ENCODE measurements at places on chromosomes 12 and 14.

DNA sequence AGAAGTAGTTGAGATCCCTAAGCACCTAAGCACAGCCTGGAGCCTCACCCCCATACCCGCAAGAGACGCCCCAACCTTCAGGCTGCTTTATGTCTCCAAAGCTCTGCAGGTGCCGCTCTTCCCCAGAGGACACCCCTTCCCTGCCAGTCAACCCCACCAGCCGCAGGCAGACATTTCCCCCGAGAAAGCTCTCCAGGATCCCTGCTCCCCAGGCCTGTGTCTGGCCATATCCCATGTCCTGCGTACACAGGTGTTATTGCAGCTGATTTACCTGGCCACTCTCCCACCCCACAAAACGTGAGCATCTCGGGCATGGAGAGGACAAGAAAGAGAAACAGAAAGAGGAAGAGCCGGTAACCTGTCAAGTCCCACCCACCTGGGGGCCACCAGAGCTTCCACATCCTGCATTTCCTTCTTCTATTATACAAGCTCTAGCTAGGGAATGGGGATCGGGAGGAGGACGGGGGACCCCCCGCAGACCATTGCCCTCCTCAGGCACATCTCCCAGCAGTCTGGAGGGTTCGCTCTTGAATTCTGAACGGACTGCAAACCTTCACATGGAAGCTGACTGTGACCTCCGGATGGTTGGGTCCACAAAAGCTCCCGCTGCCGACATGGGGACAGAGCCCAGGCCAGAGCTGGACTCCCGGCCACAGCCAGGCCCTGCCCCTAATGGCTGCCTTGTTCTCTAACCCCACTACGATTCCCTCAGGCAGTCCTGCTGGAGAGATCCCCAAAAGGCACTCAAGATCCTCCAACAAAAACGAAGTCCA, 17.6 kb downstream of the CCDC88C start:
- DNase-seq, result no peak

DNA sequence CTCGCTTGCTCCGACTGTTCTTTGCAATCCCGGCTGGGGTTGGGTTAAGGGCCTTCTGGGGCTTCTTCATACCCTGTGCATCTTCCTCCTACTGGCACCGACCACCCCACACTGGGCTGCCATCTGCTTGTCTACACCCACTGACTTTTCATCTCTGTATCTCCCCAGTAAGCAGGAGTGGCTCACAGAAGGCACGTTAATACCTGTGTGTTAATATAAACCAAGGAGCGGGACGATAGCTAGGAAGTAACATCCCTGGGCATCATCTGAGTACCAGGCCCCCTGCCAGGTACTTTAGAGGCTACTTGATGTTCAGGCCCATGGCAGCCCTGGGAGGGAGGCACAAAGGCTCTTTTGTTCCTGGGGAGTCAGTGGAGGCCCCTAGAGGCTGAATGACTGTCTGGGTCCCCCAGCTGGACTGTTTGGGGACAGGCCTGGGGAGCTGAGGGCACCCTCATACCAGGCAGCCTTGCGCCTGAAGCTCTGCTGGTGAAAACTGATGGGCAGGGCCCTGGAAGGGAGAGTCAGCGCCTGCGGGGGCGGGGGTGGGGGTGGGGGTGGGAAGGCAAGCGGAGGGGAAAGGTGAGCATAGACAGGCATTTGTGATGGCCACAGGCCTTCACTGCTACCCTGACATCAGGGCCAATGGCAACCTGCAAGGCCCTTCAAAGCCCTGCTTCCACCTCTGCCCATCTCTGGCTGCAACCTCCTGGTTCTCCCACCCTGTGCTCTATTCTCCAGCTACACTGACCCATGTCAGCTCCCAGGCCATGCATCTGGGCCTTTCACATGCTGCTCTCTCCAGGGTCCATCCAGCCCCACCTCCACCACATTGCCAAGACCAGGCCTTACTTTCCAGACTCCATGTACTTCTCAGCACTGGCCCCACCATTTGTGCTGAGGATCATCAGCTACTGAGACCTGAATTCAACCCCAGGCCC, 34.2 kb upstream of the DEGS2 start:
- no peak for DNase-seq

- DNase-seq, result no peak
These were observed 20.9 kb upstream of the CNIH1 start for GRCh38 chr14:54462048-54462447.

- no peak for DNase-seq
These were observed 24.5 kb downstream of the SAMD4A start for GRCh38 chr14:54591461-54591860.

- no peak for DNase-seq
These were observed 3.7 kb downstream of the TMEM253 start for GRCh38 chr14:21104448-21105060.

DNA sequence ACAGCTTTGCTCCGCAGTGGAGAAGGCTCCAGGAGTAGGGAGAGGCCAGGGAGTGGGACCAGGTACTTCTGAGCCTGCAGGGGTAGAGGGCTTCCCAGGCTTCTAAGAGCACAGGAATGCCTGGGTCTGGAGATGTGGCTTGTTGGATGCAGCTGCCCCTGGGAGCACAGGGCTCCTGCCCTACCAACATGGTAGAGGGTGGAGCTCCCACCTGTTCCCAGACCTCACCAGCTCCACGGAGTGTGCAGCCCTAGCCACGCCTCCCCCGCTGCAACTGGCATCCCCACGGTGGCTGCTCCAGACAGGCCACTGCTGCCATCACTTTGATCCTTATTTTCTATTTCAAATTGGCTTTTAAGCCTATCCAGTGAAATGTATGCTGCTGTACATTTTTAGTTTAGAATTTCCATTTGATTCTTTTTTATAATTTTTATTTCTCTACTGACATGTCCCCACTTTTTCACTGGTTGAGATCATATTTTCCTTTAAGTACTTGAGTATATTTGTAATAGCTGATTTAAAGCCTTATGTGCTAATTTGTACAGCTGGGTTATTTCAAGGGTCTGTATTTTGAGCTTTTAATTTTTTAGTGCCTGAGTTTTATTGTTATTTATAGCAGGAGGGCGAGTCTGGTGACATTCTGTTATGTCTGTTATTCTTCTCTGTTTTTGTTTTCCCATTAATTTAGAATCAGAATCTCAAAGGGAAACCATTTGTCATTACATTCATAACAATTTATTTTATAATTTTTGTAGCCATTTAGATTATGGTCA, 78.0 kb downstream of the DERA start:
- no peak for DNase-seq

DNA sequence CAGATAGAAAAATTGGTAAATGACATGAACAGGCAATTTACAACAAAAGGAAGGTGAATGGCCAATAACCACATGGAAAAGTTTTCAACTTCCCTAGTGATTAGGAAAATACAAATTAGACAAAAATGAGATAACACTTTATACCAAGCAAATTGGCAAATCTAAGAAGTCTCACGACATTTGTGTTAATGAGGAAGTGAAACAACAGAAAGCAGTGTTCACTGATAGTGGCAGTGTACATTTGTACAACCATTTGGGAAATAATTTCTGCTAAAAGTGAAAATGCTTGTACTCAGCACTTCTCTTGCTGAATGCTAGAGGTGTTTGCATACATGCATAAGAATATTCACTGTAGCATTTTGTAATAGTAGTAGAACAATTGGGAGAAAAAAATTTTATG, 126.6 kb downstream of the LLPH start:
- DNase-seq, result no peak

GRCh38 chr14:23816371-23816770, 137.2 kb upstream of the DHRS4 start:
- no peak for DNase-seq

- no peak for DNase-seq
These were observed 18.9 kb downstream of the RFC5 start for GRCh38 chr12:118035190-118036041.

GRCh38 chr12:50923361-50924130, 28.8 kb upstream of the HIGD1C start:
- no peak for DNase-seq

DNA sequence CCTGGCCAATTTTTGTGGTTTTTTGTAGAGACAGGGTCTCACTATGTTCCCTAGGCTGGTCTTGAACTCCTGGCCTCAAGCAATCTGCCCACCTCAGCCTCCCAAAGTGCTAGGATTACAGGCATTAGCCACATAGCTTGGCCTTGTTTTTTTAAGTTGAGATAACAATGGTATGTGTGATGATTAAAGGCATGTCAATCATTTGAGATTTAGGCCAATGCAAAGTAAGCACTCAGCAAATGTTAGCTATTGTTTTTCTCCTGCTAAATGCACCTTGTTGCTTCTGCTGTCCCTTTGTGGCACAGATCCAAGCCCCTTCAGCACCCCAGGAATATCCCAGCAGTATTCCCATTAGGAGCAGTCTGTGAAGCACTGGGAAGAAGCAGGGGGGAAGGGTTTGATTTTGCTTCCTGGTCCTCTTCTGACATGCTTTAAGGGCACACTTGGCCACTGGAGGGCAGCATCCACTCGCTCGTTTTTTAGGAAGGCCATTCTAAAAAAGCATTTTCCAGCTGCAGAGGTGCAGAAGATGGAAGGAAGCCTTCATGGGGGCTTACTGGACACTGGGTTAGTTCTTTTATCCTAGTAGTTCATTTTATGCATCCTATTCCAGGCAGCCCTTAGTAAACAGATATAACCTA, 70.2 kb upstream of the ZFP36L1 start:
- no peak for DNase-seq

GRCh38 chr12:108712165-108712924, 19.0 kb downstream of the CORO1C start:
- DNase-seq, result no peak

DNA sequence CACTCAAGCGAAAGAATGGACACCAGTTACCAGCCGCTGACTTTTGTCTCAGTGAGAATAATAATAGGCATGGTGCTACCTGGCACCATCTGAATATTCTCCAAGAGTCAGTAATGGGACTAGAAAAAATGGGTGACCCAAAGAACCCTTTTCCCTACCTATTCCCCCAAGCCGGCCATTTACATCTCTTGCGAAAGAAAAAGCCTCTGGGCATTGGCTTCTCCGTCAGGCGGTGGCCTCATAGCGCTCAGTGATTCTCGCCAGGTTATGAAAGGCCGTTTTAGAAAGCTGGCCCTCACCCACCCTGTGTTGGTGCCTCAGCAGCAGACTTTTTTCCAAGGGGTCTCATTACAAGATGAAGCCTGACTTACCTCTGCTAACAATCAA, 523 bp upstream of the SLC6A15 start:
- DNase-seq, result no peak

DNA sequence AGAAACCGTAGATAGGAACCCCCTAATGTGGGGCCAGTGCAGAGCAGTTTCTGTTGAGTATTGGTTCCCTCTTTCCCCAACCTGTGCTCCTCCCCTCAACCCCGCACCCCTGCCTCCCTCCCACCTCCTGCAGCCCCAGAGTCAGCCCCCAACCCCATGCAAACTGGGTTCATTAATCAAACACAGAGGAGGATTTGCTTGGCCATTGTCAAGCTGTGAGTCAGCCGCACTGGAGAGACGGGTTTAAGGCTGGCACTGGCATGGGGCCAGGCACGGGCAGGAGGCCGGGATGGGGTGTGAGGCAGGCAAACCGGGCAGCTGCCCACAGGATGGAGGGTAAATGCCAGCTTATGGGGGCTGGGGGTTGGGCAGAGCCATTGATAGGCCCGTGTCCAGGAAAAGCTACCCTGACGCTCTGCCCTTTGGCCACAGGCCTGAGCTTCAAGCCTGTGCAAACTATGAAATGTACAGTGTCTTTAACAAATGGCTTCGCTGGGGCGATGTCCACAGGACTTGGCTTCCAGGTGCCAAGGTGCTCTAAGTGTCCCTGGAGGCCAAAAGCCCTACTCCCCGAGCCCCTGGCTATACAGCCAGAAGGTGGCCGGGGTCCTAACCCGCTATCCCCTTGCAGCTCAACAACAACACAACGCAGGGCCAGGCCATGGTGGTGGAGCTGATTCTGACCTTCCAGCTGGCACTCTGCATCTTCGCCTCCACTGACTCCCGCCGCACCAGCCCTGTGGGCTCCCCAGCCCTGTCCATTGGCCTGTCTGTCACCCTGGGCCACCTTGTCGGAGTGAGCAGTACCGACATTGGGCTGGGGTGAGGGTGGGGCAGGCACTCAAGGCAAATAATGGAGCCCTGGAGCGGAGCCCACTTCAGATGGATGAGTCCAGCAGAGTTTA, 1.4 kb downstream of the AQP5 start:
- DNase-seq, result no peak

DNA sequence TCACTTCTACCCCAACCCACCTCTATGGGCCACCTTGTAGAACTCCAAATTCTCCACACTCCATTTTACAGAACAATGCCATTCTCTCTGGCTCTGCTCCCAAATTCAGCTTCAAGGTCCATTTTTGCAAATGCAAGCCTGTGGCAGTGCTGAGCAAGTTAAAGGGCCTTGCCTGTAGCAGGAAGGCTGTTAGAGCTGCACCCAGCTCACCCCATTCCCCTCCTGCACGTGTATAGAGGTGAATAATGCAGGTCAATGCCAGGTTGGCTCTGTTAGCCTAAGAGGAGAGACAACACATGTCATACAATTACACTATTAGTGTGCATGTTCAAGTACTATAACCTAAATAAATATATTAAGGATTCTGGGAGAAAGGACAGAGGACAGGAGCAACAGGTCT, 120.4 kb downstream of the TBX5 start:
- DNase-seq, result no peak

GRCh38 chr12:110858848-110859247, 12.1 kb downstream of the CCDC63 start:
- no peak for DNase-seq

- DNase-seq, result no peak
These were observed 93.0 kb downstream of the NTF3 start for GRCh38 chr12:5524769-5525436.

DNA sequence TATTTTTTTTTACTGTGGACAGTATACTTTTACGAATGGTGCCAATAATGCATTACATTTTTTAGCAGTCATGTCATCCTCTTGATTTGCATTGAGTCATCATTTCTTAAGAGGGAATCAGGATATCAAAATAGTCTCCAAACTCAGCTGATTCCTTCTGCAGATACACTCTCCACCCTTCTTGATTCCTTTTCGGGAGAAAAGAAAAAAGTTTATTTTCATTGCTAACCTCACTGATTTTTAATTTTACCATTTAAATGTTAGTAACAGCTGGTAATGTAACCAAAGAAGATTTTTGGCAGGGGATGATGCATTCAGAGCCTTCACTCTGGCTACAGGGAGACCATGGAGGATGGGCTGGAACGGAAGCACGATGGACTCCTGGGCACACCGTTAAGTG, 47.5 kb downstream of the MRPL42 start:
- no peak for DNase-seq

DNA sequence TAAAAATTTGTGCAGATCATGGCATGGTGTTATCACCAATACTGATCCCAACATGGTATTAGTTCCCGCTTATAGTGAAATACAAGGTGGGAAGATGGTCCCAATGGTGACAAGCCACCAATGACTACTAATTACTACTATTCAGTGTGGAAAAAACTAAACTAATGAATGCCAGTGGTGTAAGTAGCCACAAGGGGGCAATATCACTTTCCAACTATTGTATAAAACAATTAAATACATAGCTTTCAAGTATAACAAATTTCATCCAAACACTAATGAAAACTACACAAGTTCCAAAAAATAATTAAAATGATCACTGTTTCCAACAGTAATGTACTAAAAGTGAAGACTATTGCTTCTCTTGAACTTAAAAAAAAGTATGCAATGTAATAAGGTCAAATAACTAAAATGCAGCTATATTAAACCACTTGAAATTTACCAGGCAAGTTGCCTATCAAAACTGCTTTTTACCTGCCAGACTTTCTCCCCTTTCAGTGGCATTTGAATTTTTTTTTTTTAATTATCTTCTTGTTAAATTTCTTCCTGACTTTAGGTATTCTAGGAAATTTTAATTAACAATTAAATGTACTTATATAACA, 58.0 kb downstream of the PAPLN start:
- no peak for DNase-seq

- DNase-seq, result no peak
These were observed 10.2 kb downstream of the SYNE2 start for GRCh38 chr14:63863004-63863403.

- no peak for DNase-seq
These were observed 9.7 kb downstream of the NCOR2 start for GRCh38 chr12:124557518-124558223.
